ENCODE measurements at places on chromosomes 7 and 10. TPM values are rescaled to one million over a fixed set of nuclear protein-coding genes. Genes with fewer than 3 reads are reported as not detected.

The PRR15 gene
- 2.3 TPM for total RNA-seq

The LIPK gene
- not detected for total RNA-seq

The SPDYE11 gene
- not detected for total RNA-seq

The GPR146 gene
- total RNA-seq, result 40.8 TPM

The ACSM6 gene
- not detected for total RNA-seq

DNA sequence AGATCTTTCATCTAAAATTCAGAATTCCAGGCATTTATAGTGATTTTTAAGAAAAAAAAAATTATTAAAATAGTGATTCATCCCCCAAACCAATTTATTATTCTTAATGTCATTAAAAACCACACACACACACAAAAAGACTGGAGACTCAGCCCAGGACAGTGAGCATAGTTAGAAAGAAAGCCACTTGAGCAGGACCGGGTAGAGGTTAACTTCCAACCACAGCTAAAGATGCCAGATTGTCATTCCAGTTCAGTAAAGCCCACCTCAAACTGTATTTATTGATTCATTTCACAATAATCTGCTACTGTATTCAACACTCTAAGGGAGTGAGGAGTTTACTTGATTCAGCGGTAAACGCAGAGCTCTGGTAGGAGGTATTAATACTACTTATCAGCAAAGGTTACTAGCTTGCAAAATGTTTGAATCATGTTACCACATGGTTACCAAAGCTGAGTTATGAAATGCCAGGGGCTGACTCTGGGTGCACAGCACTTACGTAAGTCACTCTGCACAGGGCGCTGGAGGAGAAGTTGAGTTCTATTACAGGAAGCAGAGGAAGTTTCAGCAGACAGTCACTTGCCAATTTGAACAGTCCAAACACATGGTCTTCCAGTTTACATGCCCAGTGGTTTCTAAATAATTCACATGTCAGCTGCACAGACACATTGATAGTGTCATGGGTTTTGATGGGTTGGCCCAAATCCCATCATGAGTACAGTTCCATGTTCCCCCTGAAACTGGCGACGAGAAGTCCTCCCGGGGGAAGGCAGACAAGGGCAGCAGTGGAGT lies 64.6 kb downstream of the KLF6 start:
- no peak for DNase-seq

DNA sequence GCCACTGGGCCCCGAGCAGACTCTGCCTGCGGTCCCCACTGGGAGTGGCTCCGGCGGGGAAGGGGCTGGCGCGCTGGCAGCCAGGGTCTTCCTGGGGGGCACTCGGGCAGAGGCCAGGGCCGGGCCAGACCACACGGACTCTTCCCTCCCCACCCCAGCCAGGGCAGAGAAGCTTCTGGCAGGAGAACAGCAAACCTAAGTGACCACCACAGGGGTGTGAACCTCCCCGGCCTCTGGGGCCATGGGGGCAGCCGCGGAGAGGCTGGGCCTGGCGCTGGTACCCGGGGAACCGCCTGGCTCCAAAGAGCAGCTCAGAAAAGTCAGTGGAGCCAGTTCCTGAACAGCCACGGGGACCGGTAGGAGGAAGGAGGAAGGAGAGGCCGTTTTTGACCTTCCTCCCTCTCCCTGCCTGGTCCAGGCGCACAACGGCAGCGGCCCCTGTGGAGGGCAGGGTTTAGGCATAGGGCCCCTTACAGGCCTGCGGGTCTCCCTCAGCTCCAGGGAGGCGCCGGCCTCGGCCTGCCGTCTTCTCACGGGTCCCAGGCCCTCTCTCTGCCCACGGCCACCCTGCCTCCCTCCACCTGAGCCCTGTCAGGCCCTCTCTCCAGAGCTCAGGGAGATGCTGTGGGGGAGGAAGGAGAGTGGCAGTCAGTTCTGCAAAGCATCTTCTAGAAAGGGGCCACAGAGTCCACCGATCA lies 51.8 kb downstream of the TMEM209 start:
- DNase-seq, result no peak

- DNase-seq, result no peak
These were observed 3.2 kb downstream of the ZCWPW1 start for GRCh38 chr7:100425347-100425746.

- no peak for DNase-seq
These were observed 93.1 kb downstream of the NRP1 start for GRCh38 chr10:33241351-33241750.

DNA sequence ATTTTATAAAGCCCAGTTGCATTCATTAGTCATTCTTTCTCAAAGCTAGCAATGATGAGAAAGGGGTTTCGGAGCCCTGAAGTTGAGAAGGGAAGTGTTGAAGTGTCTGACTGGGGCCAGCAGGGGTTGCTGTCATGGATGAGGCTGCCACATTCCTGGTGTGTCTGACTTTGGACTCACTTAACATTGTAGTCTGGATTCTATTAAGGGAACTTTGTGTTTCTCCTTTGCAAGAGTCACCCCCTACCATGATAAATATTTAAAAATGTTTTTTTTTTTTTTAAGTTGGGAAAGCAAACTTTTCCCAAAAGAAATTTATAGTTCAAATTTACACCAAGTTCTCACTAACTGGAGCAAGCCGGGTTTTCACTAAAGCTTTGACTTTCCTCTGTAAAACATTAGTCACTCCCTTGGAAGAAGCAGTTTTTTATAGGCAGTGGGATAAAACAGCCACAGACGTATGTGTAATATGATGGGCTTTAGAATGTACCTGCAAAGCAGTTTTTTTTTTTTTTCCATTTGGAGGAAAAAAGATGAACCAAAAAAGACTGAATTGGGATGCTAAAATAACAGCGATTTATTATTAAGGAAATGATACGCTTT lies 243.6 kb downstream of the TWIST1 start:
- no peak for DNase-seq

- DNase-seq, result no peak
These were observed 21.2 kb downstream of the INPP5A start for GRCh38 chr10:132558516-132559413.

- DNase-seq, result no peak
These were observed 230.0 kb upstream of the HABP2 start for GRCh38 chr10:113322843-113323242.

DNA sequence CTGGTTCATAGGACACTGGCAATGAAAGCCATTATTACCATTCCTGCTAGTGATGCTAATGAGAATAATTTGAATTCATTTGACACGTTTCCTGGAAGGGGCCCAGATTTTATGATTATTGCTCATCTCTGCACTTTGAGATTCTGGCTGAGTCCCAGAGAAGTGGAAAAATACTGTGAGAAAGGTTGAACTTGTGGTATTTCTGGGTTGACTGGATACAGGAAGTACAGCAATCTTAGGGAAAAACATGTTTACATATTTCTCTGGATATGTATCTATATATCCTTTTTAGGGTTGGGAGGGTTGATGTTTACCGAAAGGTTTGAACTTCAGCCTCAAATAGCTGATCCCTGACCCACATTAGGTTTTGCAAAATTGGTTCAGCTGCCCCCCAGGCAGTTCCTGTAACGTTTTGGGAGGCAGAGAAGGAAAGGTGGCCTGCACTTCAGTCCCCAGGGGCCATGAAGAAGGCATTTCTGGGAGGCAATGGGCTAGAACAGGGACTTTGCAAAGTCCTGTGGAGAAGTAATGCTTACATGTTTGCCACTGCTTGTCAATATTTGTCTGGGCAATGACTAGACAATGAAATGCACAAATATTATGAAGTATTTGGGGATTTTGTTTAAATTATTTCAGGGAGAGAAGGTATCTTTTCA lies 253.7 kb upstream of the PITRM1 start:
- DNase-seq, result no peak

DNA sequence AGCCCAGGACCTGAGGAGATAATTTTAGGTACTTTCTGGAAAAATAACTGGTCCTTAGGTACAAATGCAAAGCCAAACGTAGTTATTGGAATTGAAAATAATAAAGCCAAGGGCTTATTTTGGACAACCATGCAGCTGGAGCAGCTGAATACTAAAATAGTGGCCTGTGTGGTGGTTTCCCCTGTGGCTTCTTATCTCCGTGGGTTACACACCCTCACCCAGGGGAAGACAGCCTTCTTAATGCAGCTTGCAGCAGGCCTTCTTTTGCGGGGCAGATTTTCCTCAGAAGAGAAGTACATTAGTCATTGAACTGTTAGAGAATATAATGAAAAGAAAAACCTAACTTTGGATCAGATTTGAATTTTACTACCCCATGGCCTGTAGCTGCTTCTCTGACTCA lies 133.5 kb downstream of the ST7 start:
- no peak for DNase-seq

- DNase-seq, result no peak
These were observed 237.3 kb downstream of the DGKI start for GRCh38 chr7:137609500-137609899.

- no peak for DNase-seq
These were observed 11.5 kb upstream of the NT5C2 start for GRCh38 chr10:103204353-103205255.
